ENCODE measurements at places on chromosomes 7 and 10.
A peak's percentile ranks its signal among the peaks of the same experiment; 100 is the strongest.

DNA sequence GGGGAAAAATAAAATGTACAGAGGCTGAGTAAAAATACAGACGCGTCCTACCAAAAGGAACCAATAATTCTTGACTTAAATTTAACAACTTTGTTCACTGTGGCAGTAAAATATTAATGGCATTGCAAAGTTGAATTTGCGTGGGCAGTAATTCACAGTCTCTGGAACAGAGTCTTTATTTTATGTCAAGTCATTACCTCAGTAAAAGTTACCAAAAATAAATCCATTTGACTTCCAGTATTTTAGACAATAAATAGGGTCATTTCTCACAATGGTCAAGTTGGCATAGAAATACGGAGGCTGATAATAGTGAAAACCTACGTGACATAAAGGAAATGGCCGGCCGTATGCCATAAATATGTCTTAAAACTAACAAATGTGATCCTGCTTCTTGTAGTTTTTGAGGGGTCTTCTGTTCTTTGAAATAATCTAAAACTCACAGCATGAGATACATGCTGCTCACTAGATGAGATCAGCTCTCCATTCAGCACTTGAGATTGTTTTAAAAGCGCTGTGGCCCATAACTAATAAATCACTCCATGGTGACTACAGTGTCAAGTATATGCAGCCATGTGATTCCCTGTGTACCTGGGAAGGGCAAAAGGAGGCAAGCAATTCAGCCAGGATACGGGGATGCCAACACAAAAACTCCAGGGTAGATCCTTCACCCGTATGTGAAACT lies 75.3 kb downstream of the DOCK4 start:
- no peak for DNase-seq

DNA sequence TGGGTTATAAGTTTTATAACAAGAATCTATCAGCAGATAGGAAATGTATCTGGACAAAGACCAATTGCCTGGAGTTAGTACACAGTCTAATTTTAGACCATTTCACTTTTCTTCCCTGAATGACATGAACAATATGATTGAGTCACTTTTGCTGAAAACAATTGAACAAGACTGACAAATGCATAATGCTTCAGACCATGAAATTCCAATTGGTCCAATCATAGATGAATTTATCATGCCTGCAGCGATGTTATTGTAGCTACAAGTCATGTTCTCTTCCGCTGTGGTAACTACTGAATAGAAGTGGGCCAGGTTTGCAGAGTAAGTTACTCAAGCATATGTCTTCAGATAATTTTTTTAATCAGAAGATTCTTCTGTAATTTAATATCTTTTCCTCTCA lies 73.4 kb downstream of the VSTM2A start:
- no peak for DNase-seq

DNA sequence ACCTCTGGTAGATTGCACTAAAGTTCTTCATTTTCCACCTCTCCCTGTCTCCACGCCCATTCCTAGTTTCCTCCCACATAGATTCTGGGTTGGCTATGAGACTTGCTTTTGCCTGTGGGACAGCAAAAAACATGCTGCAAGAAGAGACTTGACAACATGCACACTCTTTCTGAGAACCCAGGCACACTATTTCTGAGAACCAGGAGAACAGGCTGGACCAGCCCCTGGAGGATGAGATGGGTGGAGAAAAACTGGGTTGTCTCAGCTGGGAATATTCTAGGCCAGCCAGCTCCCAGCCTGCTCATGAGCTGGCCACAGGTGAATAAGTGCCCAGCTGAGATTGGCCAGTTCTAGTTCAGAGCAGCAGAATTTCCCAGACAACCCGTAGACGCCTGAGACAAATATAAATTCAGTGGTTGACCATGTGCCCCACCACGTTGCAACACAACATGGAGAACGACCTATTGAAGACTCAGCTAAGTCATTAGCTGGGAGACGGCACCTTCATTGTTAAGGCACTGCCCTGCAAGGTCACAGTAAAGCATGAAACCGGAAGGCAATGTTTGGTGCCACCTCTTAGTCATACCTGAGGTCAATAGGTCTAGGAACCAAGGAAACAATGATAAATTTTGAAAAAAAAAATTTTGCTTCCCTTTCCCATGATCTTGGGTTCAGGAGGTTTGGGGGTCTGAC lies 92.7 kb upstream of the AKR1E2 start:
- DNase-seq, result no peak

- no peak for DNase-seq
Observed at GRCh38 chr10:89633484-89633883, 11.6 kb downstream of the PANK1 start.

DNA sequence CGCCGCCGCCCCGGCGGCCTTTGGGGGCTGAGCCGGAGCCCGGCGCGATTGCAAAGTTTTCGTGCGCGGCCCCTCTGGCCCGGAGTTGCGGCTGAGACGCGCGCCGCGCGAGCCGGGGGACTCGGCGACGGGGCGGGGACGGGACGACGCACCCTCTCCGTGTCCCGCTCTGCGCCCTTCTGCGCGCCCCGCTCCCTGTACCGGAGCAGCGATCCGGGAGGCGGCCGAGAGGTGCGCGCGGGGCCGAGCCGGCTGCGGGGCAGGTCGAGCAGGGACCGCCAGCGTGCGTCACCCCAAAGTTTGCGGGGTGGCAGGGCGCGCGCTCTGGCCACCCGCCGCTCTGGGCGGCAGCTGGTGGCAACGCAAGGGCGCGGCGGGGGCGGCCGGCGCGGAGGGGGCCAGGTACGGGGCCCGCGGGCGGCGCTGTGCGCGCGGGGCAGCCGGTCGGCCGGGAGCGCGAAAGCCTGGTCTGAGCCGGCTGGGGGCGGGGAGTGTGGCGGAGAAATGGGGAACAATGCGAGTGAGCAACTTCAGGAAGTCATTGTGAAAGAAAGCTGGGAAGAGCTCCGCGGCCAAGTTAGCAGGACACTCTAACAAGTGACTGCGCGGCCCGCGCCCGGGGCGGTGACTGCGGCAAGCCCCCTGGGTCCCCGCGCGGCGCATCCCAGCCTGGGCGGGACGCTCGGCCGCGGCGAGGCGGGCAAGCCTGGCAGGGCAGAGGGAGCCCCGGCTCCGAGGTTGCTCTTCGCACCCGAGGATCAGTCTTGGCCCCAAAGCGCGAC lies at the start of gene IKZF1:
IKZF1 (plus strand) TSS at position 588 of the 782 bp plus-strand sequence. CDS start 14,346 bp downstream, outside the sequence.
- DNase-seq, result no peak

GRCh38 chr10:16193241-16193640 lies 243.6 kb upstream of the PTER start:
- no peak for DNase-seq

DNA sequence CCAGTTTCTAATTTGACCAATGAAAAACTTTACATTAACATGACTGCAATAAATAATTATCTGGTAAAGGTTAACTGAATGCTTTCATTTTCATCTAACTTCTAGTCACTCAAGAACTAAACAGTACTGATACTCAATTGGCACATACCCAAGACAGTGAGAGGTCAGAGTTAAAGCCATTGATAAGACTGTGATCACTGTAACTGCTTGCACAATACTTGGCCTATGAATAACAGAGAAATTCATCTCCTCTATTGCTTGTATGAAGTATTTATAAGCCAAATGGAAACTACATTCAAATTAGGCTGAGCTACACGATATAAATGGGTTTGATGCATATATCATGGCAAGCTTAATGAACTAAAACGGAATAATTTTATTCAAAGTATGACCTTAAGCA lies 43.0 kb downstream of the HERC4 start:
- DNase-seq, result no peak

- no peak for DNase-seq
Observed at GRCh38 chr10:12636571-12636970, 287.2 kb downstream of the CAMK1D start.

- DNase-seq, result no peak
Observed at GRCh38 chr10:3154666-3155065, 17.9 kb downstream of the PITRM1 start.

DNA sequence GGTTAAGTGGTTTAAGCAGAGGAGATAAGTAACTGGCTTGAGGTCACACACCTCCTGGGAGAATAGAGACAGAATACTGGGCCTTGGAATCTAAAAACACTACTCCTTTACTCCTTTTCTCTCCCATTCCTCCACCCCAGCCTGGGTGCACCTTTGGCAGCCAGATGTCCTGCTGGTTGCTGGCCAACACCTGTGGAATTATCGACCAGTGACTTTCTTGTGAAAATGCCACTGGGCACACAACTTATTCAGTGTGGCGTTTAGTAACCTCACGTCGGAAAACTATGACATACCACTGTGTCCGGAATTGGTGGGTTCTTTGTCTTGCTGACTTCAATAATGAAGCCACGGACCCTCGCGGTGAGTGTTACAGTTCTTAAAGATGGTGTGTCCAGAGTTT lies 26.4 kb downstream of the RNF133 start:
- DNase-seq, result no peak

DNA sequence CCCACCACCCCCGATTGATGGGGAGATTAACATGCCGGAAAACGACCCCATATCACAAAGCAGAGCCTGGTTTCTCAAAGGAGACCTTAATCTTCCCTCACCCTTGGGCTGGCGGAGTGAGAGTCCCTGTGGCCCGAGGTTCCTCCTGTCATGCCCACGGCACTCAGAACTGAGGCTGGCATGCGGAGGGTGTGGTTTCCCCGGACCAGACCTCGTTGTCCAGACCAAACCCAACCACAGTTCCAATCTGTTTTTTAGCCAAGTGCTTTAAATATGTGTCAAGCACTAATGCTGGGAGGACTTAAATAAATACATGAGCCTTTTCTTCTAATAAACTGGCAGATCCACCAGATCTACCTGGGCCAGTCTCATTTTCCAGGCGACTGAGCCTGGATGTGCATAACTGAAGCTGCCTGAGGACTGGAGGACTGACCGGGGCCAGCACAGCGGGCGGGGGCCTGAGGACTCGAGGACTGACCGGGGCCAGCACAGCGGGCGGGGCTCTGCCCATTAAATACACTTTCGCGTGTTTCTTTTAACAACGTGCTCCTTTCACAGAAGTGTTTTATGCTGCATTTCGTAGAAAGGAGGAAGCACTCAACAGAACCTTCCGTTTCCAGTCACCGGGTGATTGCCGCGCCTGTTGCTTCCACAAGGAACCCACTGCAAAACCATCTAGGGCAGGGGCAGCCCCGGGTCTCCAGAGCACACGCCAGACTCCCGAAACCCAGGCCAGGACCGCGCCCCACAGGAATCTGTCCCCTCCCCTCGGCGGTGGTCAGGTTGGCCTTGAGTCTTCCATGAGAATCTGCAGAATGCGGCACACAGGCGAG lies 334.6 kb downstream of the PTPRN2 start:
- no peak for DNase-seq

GRCh38 chr7:27184337-27185012 lies 557 bp downstream of the HOXA11 start:
- no peak for DNase-seq

- DNase-seq, result no peak
Observed at GRCh38 chr10:5283305-5284158, 81.2 kb upstream of the UCN3 start.

GRCh38 chr10:108582888-108583287 lies 1340.4 kb downstream of the XPNPEP1 start:
- DNase-seq, result no peak

DNA sequence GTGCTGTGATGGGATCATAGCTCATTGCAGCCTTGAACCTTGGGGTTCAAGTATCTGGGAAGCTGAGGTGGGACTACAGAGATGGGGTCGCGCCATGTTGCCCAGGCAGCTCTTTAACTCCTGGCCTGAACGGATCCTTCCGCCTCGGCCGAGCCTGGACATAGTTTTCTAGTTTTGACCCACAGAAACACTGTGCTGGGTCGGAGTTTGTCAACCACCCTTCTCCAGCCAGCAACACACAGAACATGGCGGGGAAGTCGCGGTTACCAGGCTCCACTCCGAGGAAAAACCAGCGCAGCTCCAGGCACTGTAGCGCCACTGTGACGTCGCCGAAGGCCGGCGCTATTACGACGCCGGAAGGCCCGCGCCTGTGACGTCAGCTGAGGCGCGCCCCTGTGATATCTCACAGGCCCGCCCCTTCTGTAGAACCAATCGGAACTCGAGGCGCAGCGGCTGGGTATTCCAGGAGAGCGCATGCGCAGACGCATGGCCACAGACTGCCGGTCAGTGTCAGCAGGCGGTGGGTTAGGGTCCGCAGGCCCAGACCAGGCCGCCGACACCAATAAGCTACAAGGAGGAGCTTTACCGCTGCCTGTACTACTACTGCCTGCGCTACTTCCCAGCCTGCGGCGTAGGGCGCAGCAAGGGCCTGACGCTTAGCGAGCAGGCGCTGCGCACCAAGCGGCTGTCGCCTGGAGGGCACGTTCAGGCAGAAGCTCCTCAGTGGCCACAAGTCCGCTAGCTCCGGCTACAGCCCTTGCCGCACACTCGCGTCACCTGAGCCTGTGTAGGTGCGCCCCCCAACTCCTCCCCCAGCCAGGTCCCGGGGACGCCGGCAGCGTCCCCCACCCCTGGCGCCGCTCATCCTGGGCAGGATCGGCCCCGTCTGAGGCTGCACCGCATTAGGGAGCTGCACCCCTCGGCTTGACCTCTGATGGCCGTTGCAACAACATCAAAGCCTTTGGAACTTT lies 135.2 kb upstream of the KCTD7 start:
- DNase-seq, result peak; percentile 90

GRCh38 chr10:116101616-116102315 lies 171.2 kb downstream of the GFRA1 start:
- DNase-seq, result no peak

GRCh38 chr7:55018361-55019190 lies at the start of gene EGFR:
Gene EGFR, plus strand, starts transcription at chr7:55019017. Its CDS starts 261 bp downstream, at chr7:55019278.
- no peak for DNase-seq

- DNase-seq, result no peak
Observed at GRCh38 chr10:110455446-110455845, 42.3 kb upstream of the DUSP5 start.

DNA sequence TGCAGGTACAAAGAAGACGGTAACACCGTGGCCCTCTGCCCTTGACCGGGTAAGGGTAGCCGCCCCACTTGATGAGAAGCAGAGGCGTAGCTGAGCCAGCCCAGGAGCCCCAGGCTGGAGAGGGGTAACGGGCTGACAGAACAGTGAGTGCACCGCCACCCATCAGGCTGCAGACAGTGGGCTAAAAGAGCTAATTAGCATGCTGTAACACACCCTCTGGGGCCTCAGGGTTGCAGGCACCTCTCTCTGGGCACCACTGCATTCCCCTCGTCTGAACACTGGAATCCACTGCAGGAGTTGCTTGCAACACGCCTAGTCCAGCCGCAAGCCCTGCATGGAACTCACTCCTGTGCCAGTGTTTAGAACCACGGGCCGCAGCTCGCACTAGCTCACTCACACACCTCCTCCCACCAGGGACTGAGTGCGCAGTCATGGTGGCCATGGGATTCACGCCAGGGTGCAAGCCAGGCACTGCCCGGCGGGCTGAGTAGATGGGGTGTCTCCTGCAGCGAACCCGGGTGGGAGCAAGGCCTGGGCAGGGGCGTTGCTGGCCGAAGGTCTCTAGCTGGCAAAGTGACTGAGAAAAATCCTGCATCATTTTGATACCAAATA lies 36.1 kb downstream of the AGMO start:
- DNase-seq, result no peak

Data from HFF-Myc (cell line).